ENCODE measurements at places on chromosomes 2 and 18. TPM values are rescaled to one million over a fixed set of nuclear protein-coding genes. Genes with fewer than 3 reads are reported as not detected.

The GREB1L gene
- 4.3 TPM for total RNA-seq

- peak; percentile 48 for DNase-seq
These were observed 517.0 kb downstream of the PTPRM start for GRCh38 chr18:8084160-8084559.

DNA sequence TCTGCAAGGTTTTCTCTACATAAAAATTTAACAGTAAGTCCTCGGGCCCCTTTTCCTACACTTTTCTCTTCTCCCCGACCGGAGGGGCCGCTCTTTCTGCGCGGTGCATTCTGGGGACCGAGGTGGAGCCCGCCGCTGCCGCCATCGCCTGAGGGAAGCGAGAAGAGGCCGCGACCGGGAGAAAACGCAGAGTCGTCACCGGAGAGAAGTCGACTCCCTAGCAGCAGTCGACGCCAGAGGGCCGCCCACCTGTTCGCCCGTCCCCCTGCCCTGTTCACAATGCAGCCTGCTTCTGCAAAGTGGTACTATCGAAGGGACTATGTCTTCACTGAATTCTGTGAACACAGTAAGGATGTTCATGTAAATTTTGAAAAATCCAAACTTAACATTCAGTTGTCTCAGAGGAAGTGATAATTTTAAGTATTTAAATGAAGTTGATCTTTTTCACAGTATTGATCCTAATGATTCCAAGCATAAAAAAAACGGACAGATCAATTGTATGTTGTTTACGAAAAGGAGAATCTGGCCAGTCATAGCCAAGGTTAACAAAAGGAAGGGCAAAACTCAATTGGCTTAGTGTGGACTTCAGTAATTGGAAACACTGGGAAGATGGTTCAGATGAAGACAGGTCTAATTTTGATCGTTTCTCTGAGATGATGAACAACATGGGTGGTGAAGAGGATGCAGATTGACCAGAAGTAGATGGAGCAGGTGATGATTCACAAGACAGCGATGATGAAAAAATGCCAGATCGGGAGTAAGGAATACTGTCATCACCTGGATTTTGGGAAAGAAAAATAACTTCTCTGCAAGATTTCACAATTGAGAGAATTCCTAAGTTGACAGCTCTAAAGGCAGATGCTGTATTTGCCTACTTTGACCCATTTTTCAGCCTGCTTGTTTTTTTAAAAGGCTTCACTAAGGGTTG is 55.8 kb downstream of the ASXL2 start:
- DNase-seq = peak; percentile 80

DNA sequence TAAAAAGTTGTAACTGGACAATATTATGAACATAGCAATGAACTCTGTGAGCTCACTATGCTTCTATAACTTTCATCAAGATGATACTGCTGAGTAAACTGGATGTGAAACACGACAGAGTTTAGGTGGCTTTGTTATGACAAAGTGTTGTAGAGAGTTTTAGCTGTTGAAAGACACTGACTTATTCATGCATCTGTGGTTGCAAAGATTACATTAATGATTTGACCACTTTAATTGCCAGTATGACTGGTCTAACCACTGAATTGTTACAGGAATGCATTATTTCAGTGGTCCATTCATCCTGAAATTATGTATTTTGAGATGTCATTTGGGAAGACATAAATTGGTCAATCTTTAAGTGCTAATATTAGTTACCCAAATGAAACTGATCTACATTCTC is 117.9 kb downstream of the SPHKAP start:
- DNase-seq = no peak

GRCh38 chr2:233354500-233354924 is 218 bp downstream of the DGKD start:
- DNase-seq = peak; percentile 65

DNA sequence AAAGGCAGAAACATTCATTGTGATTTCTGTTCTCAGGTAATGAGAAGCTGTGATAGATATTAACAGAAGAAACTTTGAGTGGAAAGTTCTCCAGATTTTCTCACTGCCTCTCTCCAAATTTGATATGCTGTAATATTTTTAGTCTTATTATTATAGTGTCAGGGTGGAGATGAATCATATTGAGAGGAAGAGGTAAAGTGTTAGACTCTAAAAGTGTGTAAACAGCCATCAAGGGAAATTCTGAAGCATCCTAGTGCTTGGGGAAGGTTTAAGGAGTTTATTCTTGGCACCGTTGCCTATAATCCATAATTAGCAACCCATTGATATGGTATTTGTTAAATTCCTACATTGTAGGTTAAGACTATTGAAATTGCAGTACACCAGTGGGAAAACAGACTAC is 104.7 kb upstream of the NABP1 start:
- DNase-seq = no peak

DNA sequence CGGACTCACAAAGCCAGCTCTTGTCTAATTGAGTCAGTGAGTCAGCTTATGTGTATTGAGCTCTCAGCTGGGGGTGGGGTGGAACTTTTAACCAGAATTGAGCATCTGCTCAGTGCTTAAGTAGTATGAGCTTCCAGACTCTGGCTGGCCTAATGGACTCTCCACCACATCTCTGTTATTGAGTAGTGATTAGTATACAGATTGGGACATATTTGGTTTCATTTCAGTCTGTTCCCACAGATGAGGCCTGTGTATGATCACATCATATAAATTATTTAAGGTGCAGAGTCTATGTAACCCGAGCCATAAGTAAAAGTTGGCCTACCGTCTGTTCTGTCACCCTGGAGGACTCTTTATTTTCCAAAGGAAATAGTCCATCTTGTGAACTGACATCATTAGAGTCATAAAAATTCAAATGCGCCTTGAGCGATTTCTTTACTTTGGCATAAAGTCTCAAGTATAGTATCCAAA is 152.1 kb downstream of the THSD7B start:
- DNase-seq = no peak

Measured in left lobe of liver (tissue), 2 donors.